WERI-Rb-1 (cell line): ENCODE measurements at places on chromosomes 6 and 20.

DNA sequence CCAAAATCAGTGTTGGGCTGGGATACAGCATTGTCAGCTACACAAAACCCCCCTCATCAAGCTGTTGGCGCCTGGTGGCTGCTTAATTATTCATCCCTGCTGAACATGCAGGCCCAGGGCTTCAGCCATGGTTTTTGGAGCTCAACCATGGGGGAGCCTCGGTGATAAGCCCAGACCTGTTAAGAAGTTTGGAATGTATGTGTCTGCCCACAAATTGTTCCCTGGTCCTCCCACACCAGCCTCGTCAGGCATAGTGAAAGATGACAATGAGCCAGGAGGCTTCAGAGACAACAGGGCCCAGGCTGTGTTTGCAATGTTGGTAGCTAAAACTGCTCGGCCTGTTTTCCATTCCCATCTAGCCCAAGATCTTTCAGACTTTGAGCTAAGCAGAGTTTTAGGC lies 34.8 kb upstream of the SIRPA start:
- DNase-seq, result no peak

DNA sequence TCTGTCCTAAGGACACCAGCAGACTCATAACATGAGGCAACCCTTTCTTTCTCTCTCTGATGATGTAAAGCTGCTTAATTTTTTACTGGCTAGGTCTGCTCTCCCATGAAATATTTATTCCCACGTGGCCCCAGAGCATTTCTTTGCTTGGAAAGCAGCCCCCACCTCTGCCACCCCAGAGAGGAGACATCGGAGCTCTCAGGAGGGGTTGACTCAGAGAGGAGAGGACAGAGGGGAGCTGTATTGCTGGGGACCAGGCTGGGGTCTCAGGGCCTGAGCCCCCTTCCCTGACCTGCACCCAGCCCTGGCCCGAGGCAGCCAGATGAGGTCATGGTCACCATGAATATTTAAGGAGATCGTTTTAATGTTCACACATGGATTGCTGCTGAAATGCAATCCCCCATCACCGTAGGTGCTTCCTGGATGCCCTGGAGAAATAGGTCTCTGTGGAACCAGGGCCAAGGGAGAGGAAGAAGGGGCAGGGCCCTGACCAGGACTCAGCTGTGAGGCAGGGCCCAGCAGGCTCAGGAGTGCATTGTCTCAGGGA lies 117.5 kb downstream of the DLL1 start:
- no peak for DNase-seq

- DNase-seq, result no peak
Measured at GRCh38 chr6:41629128-41629527, 9.1 kb upstream of the MDFI start.

GRCh38 chr20:11581271-11581670 lies 336.4 kb upstream of the BTBD3 start:
- DNase-seq, result no peak

DNA sequence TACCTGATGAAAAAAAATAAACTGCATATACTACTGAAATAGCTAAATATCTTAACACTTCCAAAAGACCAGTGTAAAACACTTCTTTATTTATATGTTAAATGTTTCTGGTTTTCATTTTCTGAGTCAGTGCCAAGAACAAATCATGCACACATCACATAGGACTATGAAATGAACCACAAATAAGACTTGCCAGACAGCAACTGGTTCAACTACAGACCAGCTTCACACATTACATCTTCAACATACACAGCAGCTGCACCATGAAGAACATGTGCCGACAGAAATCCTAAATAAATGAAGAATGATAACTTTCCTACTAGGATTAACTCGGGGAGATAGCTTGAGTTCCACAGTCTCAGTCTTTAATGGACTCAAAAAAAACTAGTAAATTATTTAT lies 168.3 kb upstream of the STXBP5 start:
- DNase-seq, result no peak

- DNase-seq, result no peak
Measured at GRCh38 chr6:85058806-85059205, 294.4 kb upstream of the TBX18 start.

GRCh38 chr6:65155083-65155482 lies 551.9 kb downstream of the EYS start:
- no peak for DNase-seq

DNA sequence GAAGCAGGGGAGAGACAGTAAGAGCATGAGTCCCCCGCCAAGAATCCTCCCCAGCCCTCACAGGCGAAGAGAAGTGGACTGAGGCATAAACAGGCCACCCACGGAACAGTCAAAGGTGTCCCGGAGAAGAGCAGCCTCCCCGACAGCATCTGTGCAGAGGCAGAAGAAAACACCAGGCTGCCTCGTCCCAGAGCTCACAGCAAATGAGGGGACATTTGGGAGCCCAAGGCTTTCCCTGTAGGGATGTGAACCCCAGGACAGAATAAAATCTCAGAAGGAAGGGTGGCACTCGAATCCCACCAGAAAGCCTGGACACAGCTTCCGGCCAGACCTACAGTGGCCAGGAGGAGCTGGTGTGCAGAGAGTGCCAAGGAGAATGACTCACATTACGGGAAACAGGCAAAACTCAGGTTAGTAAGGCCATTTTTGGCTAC lies 90.4 kb downstream of the DLL1 start:
- no peak for DNase-seq

DNA sequence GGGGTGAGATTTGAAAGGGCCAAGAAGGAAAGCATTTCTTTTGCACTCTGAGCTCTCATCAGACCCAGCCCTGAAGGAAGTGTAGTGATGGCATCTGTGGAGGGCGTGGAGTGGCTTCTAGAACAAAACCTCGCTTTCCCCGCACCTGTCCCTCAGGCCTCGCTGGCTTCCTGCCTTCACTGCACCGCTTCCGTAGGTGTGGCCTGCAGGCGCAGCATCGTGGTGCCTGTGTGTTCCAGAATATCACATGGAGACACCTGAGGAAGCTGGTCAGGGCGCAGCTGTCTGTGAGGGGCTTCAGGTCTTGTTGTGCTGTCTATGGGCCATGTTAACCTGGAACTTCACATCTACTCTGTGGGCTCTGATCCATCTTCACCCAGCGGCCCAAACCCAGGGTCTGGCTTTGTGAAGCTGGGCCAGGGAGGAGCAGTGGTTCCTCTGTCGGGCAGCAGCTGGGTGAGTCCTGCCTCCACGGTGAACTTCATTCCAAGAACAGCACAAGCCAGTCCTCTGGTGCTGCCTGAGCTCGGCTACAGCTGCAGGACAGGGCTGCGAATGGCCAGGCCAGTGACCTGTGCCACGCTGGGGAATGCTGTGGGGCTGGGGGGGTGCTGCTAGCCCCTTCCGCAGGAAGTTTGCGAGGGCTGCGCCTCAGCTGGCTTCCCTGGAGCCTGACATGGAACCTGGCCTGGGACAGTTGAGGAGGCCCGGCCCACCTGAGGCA lies 40.9 kb downstream of the DSTN start:
- no peak for DNase-seq

GRCh38 chr6:20907486-20908071 lies 373.3 kb downstream of the CDKAL1 start:
- peak; percentile 16 for DNase-seq

- no peak for DNase-seq
Measured at GRCh38 chr6:143015300-143015706, 45.4 kb upstream of the AIG1 start.

DNA sequence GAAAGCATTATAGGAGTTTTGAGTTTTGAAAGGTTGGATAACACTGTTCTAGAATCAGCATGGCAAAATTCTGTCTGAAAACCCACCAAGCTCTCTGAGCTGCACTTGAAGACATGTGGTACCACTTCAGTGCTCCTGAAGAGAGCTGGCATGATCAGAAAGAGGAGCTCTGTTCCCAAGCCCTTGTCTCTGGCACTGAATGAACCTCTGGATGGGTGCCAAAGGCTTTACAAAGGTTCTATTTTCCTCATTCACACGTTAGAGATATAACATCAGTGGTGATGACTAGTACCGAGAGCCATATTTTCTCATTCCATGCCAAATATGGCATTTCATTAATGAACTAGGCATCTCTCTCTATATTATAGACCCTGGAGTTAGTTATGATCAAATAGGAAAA lies 301.8 kb upstream of the ID4 start:
- no peak for DNase-seq

DNA sequence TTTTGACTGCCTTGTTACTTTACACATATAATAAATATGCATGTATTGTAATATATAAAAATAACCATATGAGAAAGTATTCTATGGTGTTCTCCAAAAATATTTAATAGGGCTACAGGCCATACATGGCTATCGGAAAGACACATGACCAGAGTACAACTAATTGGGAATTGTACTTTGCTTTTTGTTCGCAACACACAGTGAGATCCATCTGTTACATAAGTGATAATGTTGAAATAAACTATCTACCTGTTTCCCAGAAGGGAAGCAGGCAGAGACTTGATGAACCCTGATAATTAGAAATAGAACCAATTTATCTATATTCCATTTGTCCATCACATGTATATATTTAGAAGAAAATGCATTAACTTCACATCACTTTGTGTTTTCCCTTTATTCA lies 344.0 kb upstream of the PLCB4 start:
- no peak for DNase-seq

DNA sequence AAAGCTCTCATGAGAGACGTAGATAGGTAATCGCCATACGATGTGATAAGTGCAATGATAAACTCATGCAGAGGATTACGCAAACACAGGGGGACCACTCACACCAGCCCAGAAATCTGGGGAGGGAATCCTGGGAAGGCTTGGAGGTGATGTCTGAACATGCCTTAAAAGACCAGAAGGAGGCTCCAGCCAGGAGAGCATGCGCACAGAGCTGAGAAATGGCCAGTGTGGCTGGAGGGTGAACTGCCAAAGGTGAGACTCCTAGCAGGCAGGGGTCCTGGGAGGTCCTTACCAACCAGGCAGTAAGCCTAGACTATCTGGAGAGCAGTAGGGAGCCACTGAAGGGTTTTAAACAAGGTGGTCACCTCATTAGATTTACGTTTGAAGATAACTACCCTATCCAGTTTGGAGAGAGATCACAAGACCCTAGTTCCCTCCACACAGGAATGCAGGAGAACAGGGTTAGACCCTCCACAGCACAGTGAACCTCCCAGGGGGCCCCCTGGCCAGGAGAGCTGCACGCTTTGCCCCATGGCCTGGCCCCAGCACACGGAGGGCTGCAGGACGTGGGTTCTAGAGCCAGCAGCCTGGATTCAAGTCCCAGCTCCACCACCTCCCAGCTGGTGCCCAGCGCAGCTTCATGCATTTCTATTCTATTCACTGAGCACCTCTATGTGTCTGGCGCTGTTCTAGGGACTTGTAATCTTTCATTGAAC lies 13.1 kb downstream of the MDFI start:
- DNase-seq, result no peak

DNA sequence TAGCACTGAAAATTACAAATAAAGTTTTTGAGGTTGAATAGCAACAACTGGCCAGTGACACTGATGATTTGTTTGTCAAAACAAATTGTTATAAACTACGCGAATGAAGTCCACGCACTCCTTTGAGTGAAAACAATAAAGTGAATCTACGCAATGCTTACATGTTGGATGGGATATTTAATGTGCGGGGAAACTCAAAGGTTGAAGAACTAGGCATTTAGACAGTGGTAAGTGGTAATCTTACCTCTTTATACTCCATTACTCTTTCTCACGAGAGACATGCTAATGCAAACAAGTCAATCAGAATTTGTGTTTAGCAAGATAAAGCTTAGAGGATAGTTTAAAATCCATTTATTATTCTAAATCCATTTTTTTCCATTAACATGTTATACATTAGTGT lies 606.4 kb downstream of the KHDRBS2 start:
- DNase-seq, result no peak

- DNase-seq, result peak; percentile 30
Measured at GRCh38 chr20:57272883-57273535, 6.6 kb upstream of the BMP7 start.

GRCh38 chr6:38346291-38347079 lies 293.2 kb downstream of the BTBD9 start:
- DNase-seq, result peak; percentile 91

GRCh38 chr6:90411292-90411781 lies 114.7 kb upstream of the BACH2 start:
- no peak for DNase-seq

GRCh38 chr6:63947792-63948529 lies 312.4 kb downstream of the PHF3 start:
- DNase-seq, result no peak

DNA sequence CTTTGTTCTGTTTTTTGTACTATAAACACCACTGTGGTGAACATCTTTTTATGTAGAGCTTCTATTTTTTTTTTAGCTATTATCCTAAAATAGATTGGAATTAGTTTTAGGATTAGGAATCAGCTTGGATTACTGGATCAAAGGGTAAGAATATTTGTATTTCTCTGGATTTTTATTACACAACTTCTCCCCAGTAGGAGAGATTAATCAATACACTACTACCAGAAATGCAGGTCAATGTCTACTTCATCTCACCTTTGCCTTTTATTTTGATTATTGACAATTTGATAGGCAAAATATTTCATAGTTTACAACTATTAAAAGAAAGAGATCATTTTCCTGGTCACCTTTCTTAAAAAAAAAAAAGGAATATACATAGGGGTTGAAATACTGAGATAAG lies 191.9 kb downstream of the TSHZ2 start:
- no peak for DNase-seq

DNA sequence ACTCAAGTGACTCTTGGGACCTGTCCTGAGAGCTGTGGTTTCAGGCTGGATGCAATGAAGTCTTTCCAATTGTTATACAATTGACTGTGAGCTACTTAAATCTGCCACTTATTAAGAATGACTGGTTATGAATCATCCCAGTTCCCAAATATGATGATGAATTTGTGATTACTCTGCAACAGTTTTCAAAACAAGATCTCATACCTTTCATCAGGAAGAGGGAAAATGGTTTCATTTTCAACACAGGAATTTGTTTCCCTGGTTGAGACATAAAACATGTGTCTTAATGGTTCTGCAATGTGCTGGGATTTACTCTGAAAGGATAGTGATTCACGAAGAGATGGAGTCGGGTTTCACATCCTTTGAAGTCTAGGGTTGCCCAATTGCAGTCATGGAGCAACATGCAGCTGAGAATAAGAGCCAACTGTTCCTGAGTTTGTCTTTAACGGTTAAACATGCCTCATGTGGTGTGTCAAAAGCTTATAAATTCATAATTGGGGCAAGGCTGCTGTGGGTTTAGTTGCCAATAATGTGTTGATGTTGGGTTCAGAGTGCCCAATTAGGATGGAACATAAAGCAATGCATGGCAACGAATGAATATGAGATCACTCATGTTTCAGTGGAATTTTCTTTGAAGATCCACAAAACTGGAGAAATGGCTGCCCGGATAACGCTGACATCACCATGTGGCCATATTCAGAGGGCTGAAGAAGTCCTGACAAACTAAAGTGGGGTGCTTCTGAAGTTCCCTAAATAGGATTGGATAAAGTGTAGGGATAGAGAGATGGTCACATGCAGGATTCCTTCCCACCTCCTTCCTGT lies 41.0 kb downstream of the CYP24A1 start:
- no peak for DNase-seq

GRCh38 chr6:15849395-15849794 lies 186.6 kb upstream of the DTNBP1 start:
- DNase-seq, result no peak

GRCh38 chr6:167664678-167665660 lies 161.7 kb upstream of the AFDN start:
- no peak for DNase-seq
